ENCODE measurements at places on chromosomes 2 and 18.

DNA sequence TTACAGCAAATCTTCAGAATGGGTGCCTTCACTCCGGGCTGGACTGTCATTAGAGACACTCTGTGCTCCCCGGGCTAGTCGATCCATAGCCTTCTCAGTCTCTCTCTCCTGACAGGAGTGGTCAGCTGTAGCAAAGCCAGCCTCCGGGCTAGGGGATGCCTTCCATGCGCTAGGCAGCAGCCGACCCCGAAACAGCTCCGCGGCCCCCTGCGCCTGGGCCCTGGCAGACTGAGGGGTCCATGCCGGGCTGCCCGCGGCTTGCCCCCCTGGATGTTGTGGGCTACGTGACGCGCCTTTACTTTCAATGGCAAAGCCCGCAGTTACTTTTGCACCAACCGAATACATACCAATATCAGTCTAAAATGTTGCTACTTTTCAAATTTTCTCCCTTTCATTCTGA lies 1447.2 kb downstream of the LRP1B start:
- no peak for DNase-seq

DNA sequence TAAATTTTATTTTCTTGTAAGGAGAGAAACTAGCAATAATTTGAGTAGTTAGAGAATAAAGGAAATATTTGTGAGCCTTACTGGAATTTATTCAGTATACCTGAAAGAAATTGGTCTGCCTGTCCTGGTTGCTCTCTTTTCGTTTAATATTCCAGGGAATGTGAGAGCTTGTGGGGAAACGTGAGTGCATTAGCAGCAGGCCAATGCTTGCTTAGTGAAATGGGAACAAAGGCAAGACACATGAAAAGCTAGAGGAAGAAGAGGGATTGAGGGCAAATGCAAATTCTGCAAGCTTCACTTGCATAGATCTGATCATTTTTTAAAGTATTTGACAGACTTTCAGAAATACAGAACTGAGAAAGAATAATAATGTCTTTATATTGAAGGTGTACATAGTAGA lies 111.0 kb downstream of the ERBB4 start:
- DNase-seq: no peak

DNA sequence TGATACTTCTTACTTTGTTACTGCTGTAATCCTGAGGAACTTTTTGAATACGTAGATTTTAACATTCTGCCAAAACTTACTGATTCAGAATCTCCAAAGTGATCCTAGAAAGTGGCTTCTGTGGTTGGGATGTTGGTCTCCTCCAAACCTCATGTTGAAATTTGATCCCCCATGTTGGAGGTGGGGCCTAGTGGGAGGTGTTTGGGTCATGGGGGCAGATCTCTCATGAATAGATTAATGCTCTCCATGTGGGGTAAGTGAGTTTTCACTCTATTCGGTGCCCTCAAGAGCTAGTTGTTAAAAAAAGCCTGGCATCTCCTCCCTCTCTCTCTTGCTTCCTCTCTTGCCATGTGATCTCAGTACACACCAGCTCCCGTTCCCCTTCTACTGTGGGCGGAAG lies 329.9 kb downstream of the HRH4 start:
- no peak for DNase-seq

- DNase-seq: peak; percentile 59
These were observed 67.4 kb downstream of the UBE2E3 start for GRCh38 chr2:181047829-181048228.

DNA sequence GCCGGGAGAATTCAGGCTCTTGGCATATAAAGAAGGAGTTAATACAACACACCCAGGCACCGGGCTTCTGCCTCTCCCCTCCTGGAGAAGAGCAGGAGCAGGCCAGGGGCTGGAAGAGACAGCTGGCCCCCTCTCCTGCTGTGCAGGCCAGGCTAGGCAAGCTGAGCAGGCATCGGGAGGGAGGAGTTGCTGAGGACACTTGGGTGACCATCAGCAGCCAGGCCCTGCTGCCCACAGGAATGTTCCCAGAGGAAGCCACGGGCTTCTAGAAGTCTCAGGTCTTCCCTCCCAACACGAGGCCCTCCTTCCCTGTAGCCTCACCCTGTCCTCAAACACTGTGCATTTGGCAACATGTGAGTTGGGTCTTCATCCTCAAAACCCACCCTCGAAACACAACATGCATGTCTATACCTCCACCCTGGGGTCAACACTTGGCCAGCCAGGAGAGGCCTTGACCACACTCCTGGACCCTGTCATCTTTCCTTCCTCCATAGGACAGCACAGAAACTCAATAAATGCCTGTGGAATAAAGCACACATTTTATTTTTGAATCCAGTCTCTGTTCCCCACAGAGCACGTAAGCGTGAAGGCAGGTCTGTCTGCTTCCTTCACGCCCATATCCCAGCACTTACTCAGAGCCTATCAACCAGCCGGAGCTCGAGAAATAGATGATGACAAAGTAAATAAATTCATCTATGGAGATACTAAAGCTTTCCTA lies 433.8 kb upstream of the ID2 start:
- no peak for DNase-seq

GRCh38 chr2:48235076-48235475 lies 294.9 kb upstream of the STON1 start:
- DNase-seq: no peak

DNA sequence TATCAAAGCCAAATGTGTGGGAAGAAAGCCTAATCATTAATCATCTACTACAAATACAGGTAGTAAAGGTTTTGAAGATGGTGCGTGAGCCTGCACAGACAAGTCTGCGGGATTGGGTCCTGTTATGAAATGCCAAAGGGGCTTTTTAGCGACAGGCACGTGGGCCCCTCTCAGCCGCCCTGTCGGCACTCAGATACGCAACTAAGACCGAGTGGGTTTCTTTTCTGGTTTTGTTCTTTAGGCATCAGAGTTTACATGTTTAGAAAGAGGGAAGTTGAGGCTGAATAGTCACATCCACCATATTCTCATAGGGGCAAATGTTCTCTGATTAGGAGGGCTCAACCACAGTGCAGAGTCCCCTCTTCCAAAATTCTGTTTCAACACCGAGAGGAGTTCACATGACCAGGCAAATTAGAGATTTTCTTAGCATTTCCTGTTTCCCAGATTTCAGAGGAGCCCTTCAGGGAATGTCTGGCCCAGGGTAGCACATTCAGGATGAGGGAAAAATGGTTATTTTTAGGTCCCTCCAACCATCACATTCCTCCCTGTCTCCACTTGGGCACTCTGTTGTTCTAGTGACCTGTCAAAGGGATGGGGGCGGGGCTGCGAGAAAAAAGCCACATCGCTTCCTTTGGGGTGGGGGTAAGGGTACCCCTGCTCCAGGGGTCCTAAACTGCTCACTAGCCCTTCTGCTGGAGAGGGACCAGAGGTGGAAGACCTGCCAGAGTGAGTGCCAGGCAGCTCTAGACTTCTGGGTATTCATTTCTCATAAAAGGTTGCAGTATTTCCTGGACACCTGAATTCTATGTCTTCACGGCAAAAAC lies 159.2 kb downstream of the BCL2 start:
- no peak for DNase-seq

All from ELF-1 (cell line).